Activated CD4-positive, CD25-positive, alpha-beta regulatory T cell (primary cell): ENCODE measurements at places on chromosomes 6 and 20.

DNA sequence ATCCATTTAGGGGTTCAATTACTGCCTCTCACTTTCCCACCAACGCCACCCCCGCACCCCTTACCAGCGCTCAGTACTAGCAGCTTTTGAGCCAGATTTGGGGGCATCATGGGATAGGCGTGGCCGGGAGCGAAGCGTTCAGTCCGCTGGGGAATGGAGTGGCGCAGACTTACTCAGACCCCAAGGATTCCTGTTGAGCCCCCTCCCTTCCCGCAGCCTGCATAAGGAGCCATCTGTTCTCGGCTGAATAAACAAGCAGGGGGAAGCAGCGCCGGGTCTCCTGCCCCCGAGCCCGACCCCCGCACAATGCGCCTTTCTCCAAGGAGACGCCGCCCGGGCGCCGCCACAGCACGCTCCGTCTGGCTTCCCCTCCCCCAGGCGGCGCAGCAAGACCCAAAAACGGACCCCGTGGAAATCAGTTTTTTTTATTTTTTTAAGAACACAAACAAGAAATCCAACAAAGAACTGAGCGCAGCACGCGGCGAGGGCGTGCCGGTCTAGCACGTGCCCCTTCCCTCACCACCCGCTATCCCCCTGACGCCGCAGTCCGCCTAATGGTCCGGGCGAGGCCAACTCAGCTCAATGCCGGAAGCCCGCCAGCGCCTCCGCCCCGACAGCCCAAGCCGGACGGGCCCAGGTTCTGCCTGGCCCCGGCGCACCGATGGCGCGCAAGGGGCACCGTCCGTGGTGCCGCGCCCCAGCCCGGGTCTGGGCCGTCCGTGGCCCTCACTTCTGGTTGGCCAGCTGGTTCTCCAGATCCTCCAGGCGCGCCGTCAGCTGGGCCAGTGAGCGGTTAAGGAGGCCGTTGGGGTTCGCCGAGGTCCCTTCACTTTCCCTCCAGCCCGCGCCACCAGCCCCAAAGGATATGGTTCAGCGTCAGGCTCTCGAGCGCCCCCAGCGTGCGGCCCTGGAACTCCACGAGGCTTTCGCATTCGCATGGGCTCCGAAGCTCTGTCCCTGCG is 13.3 kb upstream of the RBPJL start:
- peak; percentile 78 for DNase-seq

DNA sequence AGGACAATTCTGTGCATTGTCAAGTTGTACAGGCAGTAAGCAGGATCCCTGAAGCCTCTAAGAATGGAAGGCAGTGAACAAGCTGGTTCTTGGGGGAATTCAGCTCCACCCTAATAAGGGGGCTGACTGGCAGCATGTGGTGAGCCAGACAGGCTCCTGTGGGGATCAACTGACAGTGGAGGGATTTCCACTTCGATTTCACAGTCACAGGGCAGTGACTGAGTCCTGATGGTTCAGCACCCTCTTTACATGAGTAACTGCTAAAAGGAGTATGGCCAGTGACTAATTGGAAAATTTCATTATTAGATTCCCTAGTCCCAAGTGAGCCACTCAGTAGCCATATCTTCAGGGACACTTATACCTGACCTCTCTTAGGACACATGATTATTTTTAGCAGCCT is 78.4 kb downstream of the NDUFAF5 start:
- no peak for DNase-seq

- peak; percentile 5 for DNase-seq
Observed at GRCh38 chr20:5844063-5844681, 94.0 kb downstream of the SHLD1 start.

DNA sequence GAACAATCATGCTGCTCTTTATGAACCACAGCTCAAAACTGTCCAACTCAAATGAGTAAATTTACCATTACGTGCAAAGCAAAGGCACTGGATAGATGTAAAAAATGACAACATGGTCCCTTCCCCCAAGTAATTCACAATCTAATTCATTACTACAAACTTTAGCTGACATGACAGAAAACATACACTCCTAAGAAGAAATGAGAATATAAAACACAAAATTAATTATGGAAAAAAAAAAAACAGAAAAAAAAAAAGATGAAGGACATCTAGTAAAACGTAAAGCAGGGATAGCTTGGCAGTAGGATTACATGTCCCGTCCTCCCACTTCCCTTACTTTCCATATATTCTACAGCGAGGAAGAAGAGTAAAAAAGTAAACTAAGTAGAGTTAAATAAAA is 5.7 kb downstream of the TUBE1 start:
- DNase-seq = no peak

DNA sequence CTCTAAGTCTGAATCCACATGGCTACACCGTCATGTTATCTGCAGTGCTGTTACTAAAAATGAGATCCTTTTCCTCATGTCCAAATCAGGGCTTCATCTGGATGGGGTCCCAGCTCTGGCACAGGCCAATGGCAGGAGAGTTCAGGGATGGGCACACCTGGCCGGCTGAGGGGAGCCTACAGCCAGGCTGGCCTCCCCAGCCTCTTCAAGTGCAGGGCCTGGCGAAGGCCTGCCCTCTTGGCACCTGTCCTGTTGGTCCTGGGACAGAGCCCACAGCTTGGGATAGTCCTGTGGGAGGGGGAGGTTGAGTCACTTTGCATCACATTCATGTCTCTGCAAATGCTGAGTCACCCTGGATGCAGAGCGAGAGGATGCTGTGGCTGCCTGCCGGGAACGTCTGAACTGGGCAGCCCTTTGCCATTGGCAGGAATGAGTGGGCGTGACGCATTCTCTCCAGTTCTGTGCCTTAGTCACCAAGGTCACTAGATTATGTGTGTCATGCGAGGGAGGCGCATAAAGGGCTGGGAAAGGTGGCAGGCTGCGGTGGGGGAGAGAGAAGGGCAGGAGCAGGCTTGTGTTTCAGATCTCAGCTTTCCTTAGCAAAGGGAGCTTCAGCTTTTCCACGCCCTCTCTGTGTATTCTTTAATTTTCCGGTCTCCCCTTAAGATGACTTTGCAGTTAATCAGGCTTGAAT is 223.2 kb upstream of the ECI2 start:
- no peak for DNase-seq

GRCh38 chr20:63627751-63628245 is 897 bp upstream of the GMEB2 start:
- no peak for DNase-seq

DNA sequence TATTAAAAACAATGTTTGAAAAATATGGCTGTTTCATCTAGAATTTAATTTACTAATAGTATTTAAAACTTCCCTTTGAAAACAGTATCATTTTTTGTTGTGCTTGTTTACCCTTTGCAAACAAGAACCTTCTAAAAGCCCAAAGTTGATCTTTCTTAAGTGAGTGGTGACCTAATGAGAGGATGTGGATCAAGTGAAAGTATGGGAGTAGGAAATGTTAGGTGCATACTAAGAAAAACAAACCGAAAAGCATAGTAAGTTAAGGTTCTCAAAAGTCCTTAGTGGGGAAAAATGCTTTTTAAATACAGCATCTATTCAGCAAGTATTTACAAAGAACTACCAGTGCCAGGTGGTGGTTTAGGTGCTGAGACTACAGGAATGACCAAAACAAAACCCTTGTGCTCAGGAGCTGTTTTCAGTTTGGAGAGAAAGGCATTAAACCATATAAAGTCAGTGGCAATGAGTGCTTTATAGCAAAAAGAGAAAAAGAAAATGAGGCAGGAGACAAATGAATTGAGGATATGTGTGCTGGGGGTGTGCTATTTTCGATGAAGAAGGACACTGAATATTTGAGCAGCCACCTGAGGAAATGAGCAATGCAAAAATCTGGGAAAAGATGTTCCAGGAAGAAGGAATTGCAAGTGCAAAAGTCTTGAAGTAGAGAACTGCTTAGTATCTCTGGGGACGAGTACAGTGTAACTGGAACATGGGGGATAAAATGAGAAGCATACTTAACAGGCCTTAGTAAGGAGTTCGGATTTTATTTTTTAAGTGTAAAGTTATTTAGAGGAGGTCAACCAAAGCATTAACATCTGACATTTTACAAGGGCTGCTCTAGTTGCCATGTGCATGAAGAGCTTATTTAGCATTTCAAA is 24.0 kb downstream of the RNF146 start:
- DNase-seq = no peak

GRCh38 chr6:24686946-24687345 is 20.1 kb downstream of the ACOT13 start:
- no peak for DNase-seq

GRCh38 chr6:20217891-20218290 is 5.6 kb upstream of the MBOAT1 start:
- no peak for DNase-seq

DNA sequence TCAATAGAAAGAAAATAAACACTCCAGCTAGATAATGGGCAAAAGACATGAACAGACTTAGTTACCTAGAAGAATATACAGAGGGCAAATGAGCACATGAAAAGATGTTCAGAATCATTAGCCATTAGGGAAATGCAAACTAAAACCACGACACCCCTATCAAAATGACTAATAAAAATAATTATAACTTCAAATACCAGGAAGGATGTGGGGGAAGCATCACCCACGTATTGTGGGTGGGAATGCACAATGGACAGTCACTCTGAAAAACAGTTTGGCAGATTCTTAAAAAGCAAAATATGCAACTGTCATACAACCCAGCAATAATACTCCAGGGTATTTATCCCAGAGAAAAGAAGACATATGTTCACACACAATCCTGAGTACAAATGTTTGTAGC is 92.6 kb downstream of the DLL1 start:
- no peak for DNase-seq

- no peak for DNase-seq
Observed at GRCh38 chr6:154169193-154169847, 130.3 kb downstream of the OPRM1 start.

GRCh38 chr20:4135385-4136077 is 120.2 kb upstream of the RNF24 start:
- DNase-seq = no peak

GRCh38 chr20:21609221-21609620 is 95.4 kb upstream of the NKX2-2 start:
- DNase-seq = no peak

DNA sequence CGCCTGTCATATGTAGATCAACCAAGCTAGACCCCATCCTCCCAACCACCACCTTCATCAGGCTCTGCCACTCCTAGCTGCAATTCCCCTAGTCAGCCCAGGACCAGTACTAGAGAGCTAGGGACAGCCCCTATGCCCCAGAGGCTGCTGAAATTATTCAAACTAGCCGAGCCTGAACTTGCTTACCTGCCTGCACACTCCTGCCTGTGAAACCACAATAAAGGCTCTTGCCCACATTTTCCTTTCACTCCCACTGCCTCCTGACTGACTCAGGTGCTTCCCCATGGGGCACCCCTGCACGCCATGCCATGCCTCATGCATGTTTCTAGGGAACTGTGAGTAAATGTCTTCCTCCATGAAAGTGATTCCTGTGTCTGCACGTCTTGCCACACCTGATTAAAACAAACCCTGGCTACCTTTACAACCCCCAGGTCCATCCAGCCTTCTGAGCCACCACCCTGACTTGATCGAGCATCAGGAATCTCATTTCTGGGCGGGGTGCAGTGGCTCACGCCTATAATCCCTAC is 66.5 kb upstream of the IER3 start:
- peak; percentile 51 for DNase-seq

DNA sequence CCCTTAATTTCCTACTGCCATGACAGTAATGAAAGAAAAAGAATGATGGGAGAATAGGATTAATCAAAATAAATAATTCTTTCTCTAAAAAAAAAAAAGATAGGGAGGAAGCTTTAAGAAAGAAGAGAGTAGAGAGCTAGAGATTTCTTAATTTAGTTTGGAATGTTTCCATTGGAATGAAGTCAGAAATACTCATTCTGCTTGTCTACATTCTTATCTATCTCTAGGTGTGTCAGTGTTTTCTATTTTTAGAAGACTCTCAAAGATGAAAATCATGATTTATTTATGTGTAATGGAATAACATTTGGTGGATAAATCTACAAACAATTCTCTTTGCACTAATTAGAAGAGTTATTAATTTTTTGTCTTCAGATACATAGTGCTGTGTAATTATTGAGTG is 38.0 kb upstream of the HIVEP1 start:
- no peak for DNase-seq

DNA sequence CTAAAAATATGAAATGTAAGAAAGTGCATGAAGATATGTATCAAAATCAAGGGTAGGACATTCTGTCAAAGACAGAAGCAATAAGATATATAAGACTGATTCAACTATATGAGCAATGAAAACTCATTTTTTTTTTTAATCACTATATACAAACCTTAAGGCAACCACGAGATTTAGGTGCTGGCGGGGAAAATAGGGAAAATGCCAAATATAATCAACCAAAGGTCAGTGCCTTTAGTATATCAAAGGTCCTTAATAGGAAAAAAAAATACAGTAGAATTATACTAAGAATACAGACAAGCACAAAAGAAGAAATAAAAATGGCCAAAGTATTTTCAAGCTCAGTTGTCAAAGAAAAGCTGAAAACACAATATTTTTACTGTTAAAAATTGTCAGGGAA is 24.1 kb downstream of the SUPT3H start:
- DNase-seq = no peak

GRCh38 chr6:153208706-153209105 is 77.6 kb upstream of the RGS17 start:
- no peak for DNase-seq

- no peak for DNase-seq
Observed at GRCh38 chr6:33963136-33963750, 159.4 kb upstream of the MLN start.

GRCh38 chr6:160010067-160010466 is 41.2 kb downstream of the IGF2R start:
- no peak for DNase-seq

DNA sequence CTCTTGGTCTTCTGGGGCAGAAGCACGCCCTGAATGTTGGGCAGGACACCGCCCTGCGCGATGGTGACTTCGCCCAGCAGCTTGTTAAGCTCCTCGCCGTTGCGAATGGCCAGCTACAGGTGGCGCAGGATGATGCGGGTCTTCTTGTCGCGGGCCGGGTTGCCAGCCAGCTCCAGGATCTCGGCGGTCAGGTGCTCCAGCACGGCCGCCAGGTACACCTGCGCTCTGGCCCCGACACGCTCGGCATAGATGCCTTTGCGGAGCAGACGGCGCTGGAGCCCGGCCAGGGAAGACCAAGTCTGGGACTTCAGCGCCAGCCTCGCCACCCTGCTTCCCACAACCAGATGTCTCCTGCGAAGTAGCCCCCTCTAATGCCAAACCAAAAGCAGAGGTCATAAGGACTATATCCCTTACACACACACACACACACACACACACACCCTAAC is 8.0 kb upstream of the SLC17A3 start:
- DNase-seq = peak; percentile 1

DNA sequence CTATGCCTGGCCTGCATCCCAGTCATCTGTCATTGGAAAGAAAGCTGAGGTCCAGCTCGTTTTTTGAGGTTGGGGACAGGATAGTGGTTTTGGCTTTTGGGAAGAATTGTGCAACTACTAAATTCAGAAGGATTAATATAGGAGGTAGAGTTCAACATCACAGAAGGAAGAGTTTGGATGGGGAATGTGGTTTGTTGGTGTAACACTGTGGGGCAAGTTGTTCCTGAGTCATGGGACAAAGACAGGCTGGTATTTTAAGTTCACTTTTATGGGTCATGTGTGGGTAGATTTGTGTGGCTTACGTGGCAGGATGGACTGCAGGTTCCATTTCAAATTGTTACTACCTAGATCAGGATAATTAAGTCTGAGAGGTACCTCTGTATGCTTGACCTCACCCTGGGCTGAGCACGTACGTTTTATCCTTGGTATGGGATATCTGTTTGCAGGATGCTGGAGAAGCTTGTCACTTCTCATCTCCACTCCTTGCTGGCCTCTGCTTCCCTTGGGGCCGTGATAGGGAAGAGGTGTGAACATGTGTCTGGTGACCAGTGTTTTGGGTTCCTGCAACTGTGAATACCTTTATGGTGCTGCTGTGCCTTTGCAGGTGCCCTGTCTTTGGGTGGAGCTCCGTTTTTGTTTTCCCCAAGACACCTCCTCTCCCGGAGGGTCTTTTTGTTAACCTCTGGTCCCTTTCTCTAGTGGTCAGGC is 177.6 kb downstream of the JARID2 start:
- no peak for DNase-seq
